ENCODE measurements at places on chromosomes 6 and 20. TPM values are rescaled to one million over a fixed set of nuclear protein-coding genes. Genes with fewer than 3 reads are reported as not detected.

GRCh38 chr20:18003897-18004296 lies 35.1 kb downstream of the MGME1 start:
- DNase-seq, result no peak

GRCh38 chr6:30005482-30005881 lies 55.6 kb upstream of the POLR1H start:
- DNase-seq, result no peak

DNA sequence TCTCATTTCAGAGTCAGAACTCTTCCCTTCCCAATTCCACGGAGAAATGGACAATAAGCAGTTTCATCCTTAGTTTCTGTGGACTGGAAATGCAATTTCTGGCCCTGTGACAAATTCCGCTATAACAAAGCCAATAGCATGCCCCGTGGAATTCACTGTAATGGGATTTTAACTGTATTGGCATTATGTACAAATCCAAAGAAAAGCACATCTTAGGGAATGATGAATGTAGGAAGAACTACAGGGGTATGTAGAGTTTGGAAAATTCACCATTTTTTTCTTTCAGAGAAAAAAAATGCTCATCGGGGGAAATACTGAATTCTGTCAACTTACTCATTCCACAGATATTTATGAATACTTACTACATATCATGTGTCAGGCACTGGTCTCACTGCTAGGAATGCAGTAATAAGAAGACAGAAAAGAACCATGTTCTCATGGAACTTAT lies 43.5 kb downstream of the KIF6 start:
- no peak for DNase-seq

DNA sequence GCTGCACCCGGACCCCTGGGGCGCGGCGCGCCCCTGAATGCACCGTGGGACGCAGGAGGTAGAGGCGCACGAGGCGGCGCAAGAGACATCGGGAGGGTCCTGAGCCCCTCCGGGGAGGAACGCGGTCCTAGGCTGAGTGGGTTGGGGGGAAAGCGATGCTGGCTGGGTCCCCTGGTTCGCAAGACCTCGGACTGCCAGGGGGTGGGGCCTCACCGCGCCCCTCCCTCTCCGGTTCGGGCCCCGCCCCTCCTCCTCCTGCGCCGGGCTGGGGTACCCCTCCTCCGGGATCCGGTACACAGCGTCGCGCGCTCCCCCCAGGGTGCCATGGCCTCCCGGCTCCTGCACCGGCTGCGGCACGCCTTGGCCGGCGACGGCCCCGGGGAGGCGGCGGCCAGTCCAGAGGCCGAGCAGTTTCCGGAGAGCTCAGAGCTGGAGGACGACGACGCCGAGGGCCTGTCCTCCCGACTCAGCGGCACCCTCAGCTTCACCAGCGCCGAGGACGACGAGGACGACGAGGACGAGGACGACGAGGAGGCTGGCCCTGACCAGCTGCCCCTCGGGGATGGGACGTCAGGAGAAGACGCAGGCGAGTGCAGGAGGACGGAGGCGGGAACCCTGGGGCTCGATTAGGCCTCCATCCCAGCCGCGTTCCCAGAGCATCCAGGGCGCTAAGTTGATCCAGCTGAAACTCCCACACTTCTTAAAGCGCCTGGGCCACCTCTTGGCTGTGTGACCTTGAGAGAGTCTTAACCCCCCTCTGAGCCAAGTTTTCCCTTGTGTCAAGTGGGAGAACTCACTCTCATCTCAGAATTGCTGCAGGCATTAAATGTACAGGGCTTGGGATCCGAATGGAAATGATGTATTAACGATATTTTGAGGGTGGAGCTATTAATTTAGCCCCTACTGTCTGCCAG lies 541 bp downstream of the SNX21 start:
- DNase-seq, result no peak

GRCh38 chr6:19757036-19757435 lies 80.1 kb upstream of the ID4 start:
- no peak for DNase-seq

DNA sequence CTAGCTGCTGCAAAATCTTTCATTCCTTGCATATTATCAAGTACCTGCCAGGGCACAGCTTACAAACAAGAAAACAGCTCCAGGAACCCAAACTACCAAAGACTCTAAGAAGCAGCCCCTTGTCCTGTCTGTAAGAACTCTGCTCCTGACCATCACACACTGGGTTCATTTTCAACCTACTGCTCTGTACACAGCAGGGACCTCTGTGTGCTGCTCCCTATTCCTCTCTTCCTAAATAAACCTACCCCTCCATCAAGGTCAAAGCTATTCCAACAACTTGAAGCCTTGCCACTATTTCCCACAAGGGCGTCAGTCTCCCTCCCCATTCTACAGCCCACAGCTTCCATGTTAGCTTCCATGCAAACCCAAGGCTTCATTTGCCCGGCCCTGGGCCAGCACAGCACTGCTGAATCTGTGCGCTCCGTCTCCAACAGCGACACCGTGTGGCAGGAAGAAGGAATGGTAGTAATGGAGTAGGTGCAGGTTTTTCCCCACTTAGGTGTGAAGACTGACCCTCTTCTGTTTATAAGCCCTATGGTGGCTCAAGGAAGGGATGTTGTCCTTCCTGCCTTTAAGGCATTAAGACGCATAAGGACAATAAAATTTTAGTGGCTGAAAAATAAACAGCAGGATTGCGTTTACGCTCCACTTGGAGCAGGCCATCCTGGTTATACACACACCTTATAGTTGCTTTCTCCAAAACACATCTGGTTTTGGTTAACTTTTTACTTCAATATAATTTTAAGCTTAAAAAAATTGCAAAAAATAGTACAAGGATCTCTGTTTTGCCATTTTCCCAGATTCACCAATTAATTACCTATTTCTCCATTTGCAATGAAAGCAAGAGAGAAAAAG lies 115.2 kb upstream of the NXT1 start:
- no peak for DNase-seq

GRCh38 chr20:14288341-14289330 lies 48.8 kb downstream of the FLRT3 start:
- DNase-seq, result no peak

- no peak for DNase-seq
Observed at GRCh38 chr6:2193931-2194330, 51.5 kb downstream of the GMDS start.

DNA sequence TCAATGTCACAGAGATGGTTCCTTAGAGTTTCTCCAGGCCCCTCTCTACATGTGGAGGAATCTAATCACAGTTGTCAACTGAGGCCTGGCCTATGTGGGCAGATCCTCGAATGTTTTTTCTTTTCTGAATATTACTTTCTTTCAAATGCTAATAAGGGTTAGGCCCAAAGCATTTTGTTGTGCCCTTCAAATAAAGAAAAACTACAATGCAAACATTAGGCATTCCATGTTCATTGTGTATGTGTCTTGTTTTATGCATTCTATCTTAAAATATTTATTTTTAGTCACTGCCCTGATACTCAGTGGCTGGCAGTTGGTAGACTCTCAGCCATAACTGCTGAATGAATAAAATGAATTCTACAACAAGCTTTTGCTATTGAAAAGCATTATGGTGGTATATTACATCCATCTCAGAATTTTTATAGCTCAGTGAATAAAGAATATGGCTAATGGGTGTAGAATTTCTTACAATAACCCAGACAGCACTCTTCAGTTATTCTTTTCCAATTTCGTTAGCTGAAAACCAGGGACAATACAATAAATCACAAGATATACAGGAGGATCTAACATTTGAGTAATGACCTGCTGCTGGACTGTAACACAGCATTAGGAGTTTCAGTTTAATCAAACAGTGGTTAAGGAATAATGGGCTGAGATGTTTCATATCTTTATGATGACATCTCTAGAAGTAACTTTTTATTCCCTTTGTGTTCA lies 28.3 kb downstream of the RGS17 start:
- DNase-seq, result no peak

- no peak for DNase-seq
Observed at GRCh38 chr6:88573561-88573960, 389.9 kb downstream of the RNGTT start.

GRCh38 chr6:79724816-79725215 lies 93.7 kb downstream of the SH3BGRL2 start:
- DNase-seq, result no peak

- no peak for DNase-seq
Observed at GRCh38 chr20:51368461-51369211, 173.9 kb downstream of the NFATC2 start.

DNA sequence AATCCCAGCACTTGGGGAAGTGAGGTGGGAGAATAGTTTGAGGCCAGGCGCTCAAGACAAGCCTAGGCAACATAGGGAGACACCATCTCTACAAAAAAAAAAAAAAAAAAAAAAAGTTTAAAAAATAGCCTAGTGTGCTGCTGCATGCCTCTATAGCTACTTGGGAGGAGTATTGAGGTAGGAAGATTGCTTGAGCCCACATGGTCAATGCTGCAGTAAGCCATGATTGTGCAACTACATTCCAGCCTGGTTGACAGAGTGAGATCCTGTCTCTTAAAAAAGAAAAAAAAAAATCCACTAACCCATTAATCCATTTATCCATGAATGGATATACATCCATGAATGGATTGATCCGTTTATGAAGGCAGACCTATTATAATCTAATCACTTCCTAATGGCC lies 1064.6 kb upstream of the EYS start:
- no peak for DNase-seq

DNA sequence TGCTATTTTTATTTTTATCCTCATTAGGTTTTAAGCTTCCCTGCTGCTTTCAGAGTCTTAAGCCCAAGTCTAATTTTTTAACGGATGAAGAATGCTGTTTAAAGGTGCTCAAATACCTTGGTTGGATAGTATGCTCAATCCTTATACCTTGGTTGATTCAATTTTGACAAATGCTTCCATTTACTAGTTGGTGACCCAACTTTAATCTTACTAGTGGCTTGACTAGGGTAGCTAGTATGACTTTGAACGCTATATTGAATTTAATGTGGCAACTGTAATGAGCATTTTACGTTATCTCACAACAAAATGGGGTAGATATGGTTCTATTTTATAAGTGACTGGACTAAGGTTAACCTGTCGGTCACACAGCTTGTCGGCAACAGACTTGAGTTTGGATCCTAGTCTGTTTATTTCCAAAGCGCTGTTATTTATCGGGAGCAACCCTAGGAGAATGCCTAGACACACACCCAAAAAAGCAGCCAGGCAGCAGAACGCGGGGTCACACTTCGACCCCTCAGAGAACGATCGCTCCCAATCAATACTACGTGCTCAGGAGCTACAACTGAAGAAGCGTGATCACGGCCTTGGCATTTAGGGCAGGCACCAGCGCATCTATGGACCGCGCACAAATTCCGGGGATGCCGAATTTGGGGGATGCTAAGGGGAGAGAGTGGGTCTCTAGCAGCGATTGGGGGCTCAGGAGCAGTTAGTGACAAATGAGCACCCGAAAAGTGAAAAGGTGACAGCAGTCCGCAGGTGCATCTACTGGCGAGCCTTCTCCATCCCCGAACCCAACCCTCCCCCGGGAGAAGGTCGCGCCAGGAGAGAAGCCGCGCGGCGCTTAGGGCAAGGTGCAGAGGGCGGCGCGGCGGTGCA lies 586 bp upstream of the ALDH5A1 start:
- DNase-seq, result no peak

DNA sequence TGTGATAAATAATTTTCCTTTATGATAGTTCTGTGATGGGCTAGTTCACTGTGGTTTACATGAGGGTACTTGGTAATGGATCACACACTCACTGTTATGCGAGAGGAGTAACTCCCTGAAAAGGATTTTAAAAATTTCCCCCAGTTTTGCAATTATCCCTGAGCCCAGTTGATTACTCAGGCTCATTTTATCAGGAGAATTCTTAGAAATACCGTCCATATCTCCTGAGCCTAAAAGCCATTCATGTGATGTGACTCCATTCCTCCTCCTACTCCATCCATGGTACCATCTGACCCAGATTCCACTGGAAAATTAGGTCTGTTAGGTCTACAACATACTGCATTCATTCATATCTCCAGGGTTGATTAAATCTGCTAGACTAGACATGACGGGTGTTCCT lies 16.4 kb upstream of the IBTK start:
- DNase-seq, result no peak

DNA sequence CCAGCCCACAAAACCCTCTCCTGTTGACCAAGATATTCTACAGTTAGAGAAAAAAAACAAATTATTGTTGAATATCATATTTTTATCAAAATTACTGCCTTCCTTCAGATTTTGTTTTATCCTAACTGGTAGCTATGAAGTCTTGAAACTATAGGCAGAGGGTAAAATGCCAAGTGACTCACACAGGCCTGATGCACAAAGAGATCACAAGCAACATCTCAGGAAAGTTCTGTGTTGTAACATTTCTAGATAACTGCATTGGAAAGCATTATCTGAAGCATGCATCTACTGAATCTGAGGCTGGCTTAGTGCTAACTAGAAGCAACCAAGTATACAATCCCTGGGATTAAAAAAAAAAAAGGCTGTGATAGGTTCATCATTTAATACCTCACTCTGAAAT lies 134.2 kb downstream of the PKHD1 start:
- no peak for DNase-seq

GRCh38 chr6:158000530-158001307 lies 19.1 kb downstream of the SYNJ2 start:
- DNase-seq, result no peak

GRCh38 chr6:127466416-127466815 lies 7.2 kb upstream of the KIAA0408 start:
- DNase-seq, result no peak

DNA sequence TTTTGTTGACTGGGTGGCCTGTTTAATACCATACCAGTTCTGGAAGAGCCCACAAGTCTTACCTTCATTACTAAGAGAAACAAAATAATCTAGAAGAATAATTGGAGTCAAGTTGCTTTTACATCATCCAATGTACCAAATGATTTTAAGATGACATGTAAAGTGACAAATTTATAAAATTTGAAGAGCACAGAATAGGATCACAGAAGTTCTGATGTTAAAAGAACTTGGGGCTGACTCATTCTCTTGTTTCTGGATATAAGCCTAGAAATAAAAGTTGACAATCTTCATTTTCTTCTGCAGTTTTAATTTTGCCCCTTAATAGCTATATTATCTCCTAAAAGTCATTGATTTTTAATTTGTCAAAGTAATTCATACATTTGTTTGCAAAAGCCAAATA lies 317.5 kb upstream of the MARCKS start:
- no peak for DNase-seq

GRCh38 chr20:36543184-36544133 lies 2.1 kb downstream of the MYL9 start:
- DNase-seq, result no peak

GRCh38 chr6:47479140-47479508 lies 1.5 kb downstream of the CD2AP start:
- DNase-seq, result no peak

- no peak for DNase-seq
Observed at GRCh38 chr6:130927305-130927704, 100.1 kb downstream of the SMLR1 start.

The C20orf202 gene
- total RNA-seq, result 0.19 TPM

The COL9A3 gene
- not detected for total RNA-seq

The FARS2 gene
- 8.2 TPM for total RNA-seq

The PKHD1 gene
- not detected for total RNA-seq

The SNX21 gene
- 2.1 TPM for total RNA-seq

The HLA-DPA1 gene
- 24.4 TPM for total RNA-seq
